ENCODE measurements at places on chromosomes 4 and X.

DNA sequence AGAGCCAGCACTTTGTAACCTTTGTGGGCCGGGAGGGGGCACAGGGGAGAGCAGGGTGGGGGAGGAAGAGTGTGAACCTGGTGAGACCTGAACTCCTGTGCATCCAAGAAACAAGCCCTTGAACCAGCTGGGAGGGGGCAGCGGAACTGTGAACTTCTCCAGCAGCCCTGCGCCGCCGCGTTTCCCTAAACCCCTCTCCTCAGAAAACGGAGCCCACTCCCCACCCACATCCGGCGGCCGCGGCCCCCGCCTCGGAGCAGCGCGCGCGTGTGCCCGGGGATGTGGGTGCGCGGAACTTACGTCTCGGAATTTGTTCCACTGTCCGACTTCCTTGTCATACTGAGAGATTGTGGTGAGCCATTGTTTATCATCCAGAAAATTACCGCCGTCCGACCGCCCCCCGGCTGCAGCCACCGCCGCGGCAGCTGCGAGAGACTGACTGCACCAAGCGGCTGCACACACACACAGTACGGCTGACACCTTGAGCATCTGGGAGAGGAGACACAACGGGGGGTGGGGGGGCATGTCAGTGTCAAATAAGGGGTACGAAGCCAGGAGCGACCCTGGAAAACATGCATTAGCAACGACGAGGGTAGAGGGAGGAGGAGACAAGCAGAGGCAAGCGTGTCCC, 494 bp downstream of the SPOCK3 start:
- no peak for DNase-seq

DNA sequence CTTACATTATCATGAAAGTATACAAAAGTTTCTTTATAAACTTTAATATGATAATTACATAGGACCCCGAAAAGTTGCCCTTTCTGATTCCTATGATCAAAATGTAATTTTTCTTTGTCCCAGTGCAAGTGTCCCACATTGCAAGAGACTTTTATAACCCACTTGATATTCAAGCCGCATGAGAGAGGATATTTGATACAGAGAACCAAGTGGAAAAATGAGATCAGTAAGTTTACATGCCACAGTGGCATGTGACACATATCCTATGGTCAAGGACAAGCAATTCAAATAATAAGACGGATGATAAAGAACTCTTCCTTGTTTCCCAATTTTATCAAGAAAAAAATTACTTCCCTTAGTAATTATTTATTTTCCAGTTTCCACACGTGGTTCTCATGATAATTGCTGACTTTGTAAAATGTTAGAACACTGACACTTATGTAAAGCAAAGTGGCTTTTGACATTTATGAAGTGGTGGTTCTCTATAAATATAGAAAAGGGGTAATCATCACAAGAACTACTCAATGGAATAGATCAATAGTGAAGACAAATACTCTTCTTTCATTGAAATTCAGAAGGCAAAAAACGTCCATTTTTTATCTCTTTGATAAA, 273.7 kb upstream of the NOCT start:
- no peak for DNase-seq

GRCh38 chrX:30618160-30618765, 35.0 kb upstream of the GK start:
- no peak for DNase-seq

- DNase-seq, result no peak
These were observed 40.9 kb downstream of the COX18 start for GRCh38 chr4:73028621-73029020.

- no peak for DNase-seq
These were observed 165.6 kb downstream of the ATP10D start for GRCh38 chr4:47650584-47651130.

GRCh38 chr4:173253561-173253960, 80.6 kb downstream of the HMGB2 start:
- no peak for DNase-seq

All from stimulated activated CD8-positive, alpha-beta memory T cell treated with anti-CD3 and anti-CD28 coated beads, Interleukin-4, amount 100 ng/mL, for 4 hours (primary cell).